Activated CD8-positive, alpha-beta memory T cell treated with anti-CD3 and anti-CD28 coated beads, Interleukin-2, amount 10 ng/mL, durations not matched to agents 7 days and 5 days (primary cell): ENCODE measurements at places on chromosomes 4 and X. TPM values are rescaled to one million over a fixed set of nuclear protein-coding genes. Genes with fewer than 3 reads are reported as not detected.
A peak's percentile ranks its signal among the peaks of the same experiment; 100 is the strongest.

The PPA2 gene
- total RNA-seq = 67.0 TPM

The BEX4 gene
- total RNA-seq = 12.4 TPM

The DCHS2 gene
- not detected for total RNA-seq

The HPSE gene
- 18.4 TPM for total RNA-seq

The GRIA3 gene
- not detected for total RNA-seq

The RENBP gene
- total RNA-seq = 6.8 TPM

The GSX2 gene
- total RNA-seq = not detected

The SSX1 gene
- not detected for total RNA-seq

The HAND2 gene
- total RNA-seq = not detected

The NPY5R gene
- total RNA-seq = not detected

The ZMAT1 gene
- 3.6 TPM for total RNA-seq

The SCML2 gene
- total RNA-seq = 2.6 TPM

The RAB40A gene
- total RNA-seq = 0.19 TPM

GRCh38 chr4:3387943-3388361 is 53.8 kb upstream of the HGFAC start:
- no peak overlapping the region for H3K4me3 ChIP-seq
- DNase-seq = no peak
- no peaks in the 10 kb centered on the region for H3K36me3 ChIP-seq
- H3K4me1 ChIP-seq = peaks cover 10% of the 10 kb centered on the region

GRCh38 chr4:57404483-57404882 is 294.3 kb upstream of the IGFBP7 start:
- no peaks in the 10 kb centered on the region for H3K27me3 ChIP-seq
- H3K36me3 ChIP-seq = no peaks in the 10 kb centered on the region
- no peak overlapping the region for H3K4me3 ChIP-seq
- no peak overlapping the region for H3K27ac ChIP-seq
- no peak for DNase-seq

DNA sequence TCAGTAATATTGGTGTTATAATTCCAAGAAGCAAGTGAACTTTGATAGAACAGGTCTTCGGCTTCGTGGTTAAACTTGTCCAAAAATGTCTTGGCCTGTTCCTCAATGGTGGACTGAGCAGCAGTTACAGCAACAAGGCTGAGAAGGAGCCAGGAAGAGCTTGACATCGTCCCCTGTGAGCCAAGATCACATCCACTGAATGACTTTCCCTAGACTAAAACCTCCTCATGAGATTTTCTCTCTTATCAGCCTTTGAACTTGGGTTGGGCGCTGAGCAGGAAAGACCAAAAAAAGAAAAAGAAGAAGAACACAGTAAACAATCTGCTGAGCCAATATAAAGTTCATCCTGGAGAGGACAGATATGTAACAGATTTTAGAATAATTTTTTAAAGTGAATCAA is at the start of gene ACE2:
Gene ACE2 (minus strand): TSS at position 216 of the 400 bp plus-strand sequence. CDS start 49 bp downstream, at position 167.
- no peak within 1 kb of the TSS for H3K27ac ChIP-seq
- H3K36me3 ChIP-seq = no peaks in the 10 kb centered on the region
- H3K4me3 ChIP-seq = no peak within 1 kb of the TSS
- H3K4me1 ChIP-seq = no peaks in the 10 kb centered on the region
- no peak for DNase-seq

DNA sequence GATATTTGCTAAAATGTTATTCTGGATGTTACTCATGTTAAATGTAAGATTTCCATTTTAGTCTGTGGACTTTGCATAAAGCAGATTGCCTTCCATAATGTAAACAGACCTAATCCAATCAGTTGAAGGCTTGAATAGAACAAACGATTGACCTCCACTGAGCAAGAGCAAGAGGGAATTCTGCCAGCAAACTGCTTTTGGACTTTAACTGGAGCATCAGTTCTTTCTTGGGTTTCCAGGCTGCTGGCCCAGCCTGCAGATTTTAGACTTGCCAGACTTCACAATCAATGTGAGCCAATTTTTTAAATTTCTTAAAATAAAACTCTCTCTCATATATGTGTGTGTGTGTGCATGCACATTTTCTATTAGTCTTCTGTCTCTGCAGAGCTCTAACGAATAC is 1248.8 kb downstream of the ADGRL3 start:
- H3K27ac ChIP-seq = no peak overlapping the region
- no peak for DNase-seq
- H3K27me3 ChIP-seq = no peaks in the 10 kb centered on the region
- H3K4me3 ChIP-seq = no peak overlapping the region
- no peaks in the 10 kb centered on the region for H3K36me3 ChIP-seq
- no peaks in the 10 kb centered on the region for H3K4me1 ChIP-seq

- H3K27me3 ChIP-seq = peaks cover 44% of the 10 kb centered on the region
- no peak overlapping the region for H3K27ac ChIP-seq
- peaks cover 7% of the 10 kb centered on the region for H3K4me1 ChIP-seq
These were observed 69.4 kb upstream of the ACSL1 start for GRCh38 chr4:184895012-184895695.

DNA sequence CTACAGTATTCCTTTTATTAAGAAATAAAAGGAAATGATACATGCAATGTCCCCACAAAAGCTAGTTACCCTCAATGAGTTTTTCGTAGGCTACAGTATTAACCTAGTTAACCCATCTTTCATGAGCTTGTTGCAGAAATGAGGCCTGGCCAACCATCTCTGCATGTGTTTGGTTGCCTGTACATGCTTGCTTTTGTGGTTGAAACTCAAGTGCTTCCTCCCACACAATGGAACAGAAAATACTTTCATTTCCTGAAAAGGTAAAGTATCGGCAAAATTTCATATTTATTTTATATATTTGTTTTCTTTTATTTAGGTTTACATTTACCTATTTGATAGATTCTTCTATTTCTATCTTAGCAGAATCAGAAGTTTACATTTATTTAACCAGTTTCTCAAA is 214.6 kb upstream of the FAM241A start:
- peaks cover 3% of the 10 kb centered on the region for H3K4me1 ChIP-seq
- H3K4me3 ChIP-seq = no peak overlapping the region
- no peak for DNase-seq
- H3K27me3 ChIP-seq = peaks cover 11% of the 10 kb centered on the region

- no peak overlapping the region for H3K4me3 ChIP-seq
- H3K36me3 ChIP-seq = peaks cover 12% of the 10 kb centered on the region
- DNase-seq = no peak
- no peak overlapping the region for H3K27ac ChIP-seq
- peaks cover 3% of the 10 kb centered on the region for H3K4me1 ChIP-seq
These were observed 233.8 kb downstream of the ENOX2 start for GRCh38 chrX:130669233-130669632.

GRCh38 chrX:123728016-123728415 is 4.8 kb downstream of the THOC2 start:
- no peak overlapping the region for H3K4me3 ChIP-seq

GRCh38 chr4:83272900-83273299 is 11.7 kb downstream of the COQ2 start:
- DNase-seq = no peak
- H3K4me1 ChIP-seq = peaks cover 42% of the 10 kb centered on the region
- peaks cover 59% of the 10 kb centered on the region for H3K36me3 ChIP-seq
- H3K27ac ChIP-seq = peak overlapping the region; percentile 3
- no peaks in the 10 kb centered on the region for H3K27me3 ChIP-seq

GRCh38 chr4:165383591-165384073 is 4.8 kb downstream of the CPE start:
- no peak for DNase-seq
- H3K4me3 ChIP-seq = no peak overlapping the region
- peaks cover 73% of the 10 kb centered on the region for H3K27me3 ChIP-seq
- no peaks in the 10 kb centered on the region for H3K36me3 ChIP-seq
- H3K27ac ChIP-seq = no peak overlapping the region
- H3K4me1 ChIP-seq = no peaks in the 10 kb centered on the region

GRCh38 chr4:89324671-89325070 is 17.1 kb upstream of the GPRIN3 start:
- peaks cover 14% of the 10 kb centered on the region for H3K36me3 ChIP-seq
- H3K4me3 ChIP-seq = no peak overlapping the region
- H3K27ac ChIP-seq = peak overlapping the region; percentile 47
- no peak for DNase-seq
- peaks cover 18% of the 10 kb centered on the region for H3K4me1 ChIP-seq
- no peaks in the 10 kb centered on the region for H3K27me3 ChIP-seq

- no peaks in the 10 kb centered on the region for H3K4me1 ChIP-seq
- DNase-seq = no peak
- H3K4me3 ChIP-seq = no peak overlapping the region
These were observed 193.5 kb downstream of the CFAP299 start for GRCh38 chr4:80529026-80529425.

- no peak overlapping the region for H3K27ac ChIP-seq
- no peaks in the 10 kb centered on the region for H3K4me1 ChIP-seq
- DNase-seq = no peak
- H3K27me3 ChIP-seq = no peaks in the 10 kb centered on the region
These were observed 211.5 kb upstream of the MID1 start for GRCh38 chrX:10831716-10832502.

GRCh38 chr4:111849746-111850284 is 295.4 kb upstream of the FAM241A start:
- H3K27ac ChIP-seq = no peak overlapping the region
- no peaks in the 10 kb centered on the region for H3K4me1 ChIP-seq
- no peak overlapping the region for H3K4me3 ChIP-seq
- DNase-seq = no peak

DNA sequence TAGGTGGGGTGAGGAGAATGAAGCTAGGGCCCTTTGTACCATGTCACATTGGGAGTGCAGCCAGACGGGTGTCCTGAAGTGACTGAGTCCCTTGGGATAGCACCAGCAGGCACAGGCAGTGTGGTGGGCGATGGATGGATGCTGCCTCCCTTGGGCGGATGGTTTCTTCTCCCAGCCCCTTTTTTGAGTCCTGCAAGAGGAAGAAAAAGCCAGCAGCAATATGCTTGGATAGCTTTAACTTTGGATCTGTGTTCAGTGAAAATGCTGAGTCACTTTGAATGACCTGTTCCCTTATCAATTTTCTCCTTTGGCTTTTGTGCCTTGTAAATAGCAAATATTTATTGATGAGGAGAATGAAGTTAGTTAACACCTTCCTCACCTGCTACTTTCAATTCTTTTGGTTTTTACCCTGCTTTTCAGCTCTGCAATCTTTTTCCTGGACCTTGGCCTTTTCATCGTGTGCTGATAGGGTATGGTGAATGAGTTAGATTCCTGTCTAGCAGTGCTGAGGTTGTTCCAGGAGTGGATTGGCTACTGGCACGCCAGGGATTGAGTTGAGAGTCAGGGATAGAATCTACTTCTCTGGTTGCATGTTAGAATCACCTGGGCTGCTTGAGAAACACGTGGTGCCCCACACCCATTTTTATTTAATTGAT is 10.2 kb downstream of the DCUN1D4 start:
- no peak overlapping the region for H3K27ac ChIP-seq
- H3K4me1 ChIP-seq = no peaks in the 10 kb centered on the region
- peaks cover 6% of the 10 kb centered on the region for H3K36me3 ChIP-seq
- H3K27me3 ChIP-seq = no peaks in the 10 kb centered on the region
- H3K4me3 ChIP-seq = no peak overlapping the region

GRCh38 chr4:36399762-36400353 is 118.4 kb downstream of the DTHD1 start:
- peaks cover 14% of the 10 kb centered on the region for H3K27me3 ChIP-seq
- peak; percentile 66 for DNase-seq
- peaks cover 5% of the 10 kb centered on the region for H3K4me1 ChIP-seq
- no peaks in the 10 kb centered on the region for H3K36me3 ChIP-seq
- H3K4me3 ChIP-seq = no peak overlapping the region

DNA sequence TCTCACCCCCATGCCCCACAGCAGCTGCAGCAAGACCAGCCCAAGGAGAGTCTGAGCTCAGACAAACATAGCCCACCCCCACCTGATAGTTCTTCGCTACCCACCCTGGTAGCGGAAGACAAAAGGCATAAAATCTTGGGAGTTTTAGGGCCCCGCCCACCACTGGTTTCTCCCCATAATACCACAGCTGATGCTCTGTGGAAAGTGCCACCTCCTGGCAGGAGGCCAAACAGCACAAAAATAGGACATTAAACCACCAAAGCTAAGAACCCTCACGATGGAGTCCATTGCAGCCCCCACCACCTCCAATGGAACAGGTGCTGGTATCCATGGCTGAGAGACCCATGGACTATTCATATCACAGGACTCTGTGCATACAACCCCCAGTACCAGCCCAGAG is 226.7 kb downstream of the SNCA start:
- H3K4me1 ChIP-seq = peaks cover 8% of the 10 kb centered on the region
- no peak overlapping the region for H3K4me3 ChIP-seq
- no peaks in the 10 kb centered on the region for H3K27me3 ChIP-seq
- no peak for DNase-seq
- H3K27ac ChIP-seq = no peak overlapping the region

DNA sequence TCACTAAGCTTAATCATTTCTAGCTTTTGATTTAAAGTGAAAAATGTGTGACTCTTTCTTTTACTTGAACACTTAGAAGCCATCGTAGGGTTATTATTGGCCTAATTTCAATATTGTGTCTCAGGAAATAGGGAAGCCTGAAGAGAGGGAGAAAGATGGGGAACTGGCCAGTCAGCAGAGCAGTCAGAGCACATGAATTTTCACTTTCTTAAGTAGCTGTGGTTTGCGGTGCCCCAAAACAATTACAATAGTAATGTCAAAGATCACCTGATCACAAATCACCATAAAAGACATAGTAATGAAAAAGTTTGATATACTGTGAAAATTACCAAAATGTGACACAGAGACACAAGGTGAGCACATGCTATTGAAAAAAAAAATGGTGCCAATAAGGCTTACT is 45.5 kb downstream of the CENPC start:
- no peaks in the 10 kb centered on the region for H3K27me3 ChIP-seq
- no peak for DNase-seq
- no peak overlapping the region for H3K27ac ChIP-seq
- H3K4me3 ChIP-seq = no peak overlapping the region
- H3K36me3 ChIP-seq = peaks cover 58% of the 10 kb centered on the region

- H3K4me1 ChIP-seq = peaks cover 7% of the 10 kb centered on the region
- DNase-seq = no peak
- peaks cover 9% of the 10 kb centered on the region for H3K27me3 ChIP-seq
- H3K36me3 ChIP-seq = peaks cover 9% of the 10 kb centered on the region
- no peak overlapping the region for H3K4me3 ChIP-seq
These were observed 46.7 kb downstream of the ARL9 start for GRCh38 chr4:56552273-56552672.

- peaks cover 2% of the 10 kb centered on the region for H3K27me3 ChIP-seq
- peaks cover 25% of the 10 kb centered on the region for H3K4me1 ChIP-seq
These were observed 7.1 kb downstream of the SMIM9 start for GRCh38 chrX:154827194-154828015.

GRCh38 chr4:162170509-162170908 is 6.7 kb upstream of the FSTL5 start:
- DNase-seq = no peak
- no peaks in the 10 kb centered on the region for H3K4me1 ChIP-seq
- H3K4me3 ChIP-seq = no peak overlapping the region
- H3K36me3 ChIP-seq = no peaks in the 10 kb centered on the region
- H3K27ac ChIP-seq = no peak overlapping the region

DNA sequence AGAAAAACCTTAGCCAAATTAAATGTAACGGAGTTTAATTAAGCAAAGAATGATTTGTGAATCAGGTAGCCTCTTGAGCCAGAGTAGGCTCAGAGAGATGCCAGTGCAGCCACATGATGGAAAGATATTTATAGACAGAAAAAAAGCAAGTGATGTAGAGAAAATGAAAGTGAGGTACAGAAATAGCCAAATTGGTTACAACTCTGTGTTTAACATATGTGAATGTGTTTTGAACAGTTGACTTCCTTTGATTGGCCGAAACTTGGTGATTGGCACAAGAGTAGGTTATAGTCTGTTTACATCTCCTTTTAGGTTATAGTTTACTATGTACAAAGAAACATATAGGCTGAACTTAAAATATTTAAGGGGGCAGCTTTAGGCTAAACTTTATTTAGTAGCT is 459.9 kb upstream of the BOD1L1 start:
- no peak for DNase-seq
- H3K4me1 ChIP-seq = no peaks in the 10 kb centered on the region
- no peak overlapping the region for H3K27ac ChIP-seq
- no peaks in the 10 kb centered on the region for H3K27me3 ChIP-seq

GRCh38 chrX:13093529-13094140 is 49.2 kb upstream of the FAM9C start:
- peak overlapping the region; percentile 95 for H3K27ac ChIP-seq
- DNase-seq = peak; percentile 43
- H3K36me3 ChIP-seq = peaks cover 5% of the 10 kb centered on the region
